OCI-LY7 (cell line): ENCODE measurements at places on chromosomes 2 and 18. TPM values are rescaled to one million over a fixed set of nuclear protein-coding genes. Genes with fewer than 3 reads are reported as not detected.

RBM45 gene
- total RNA-seq: 18.1 and 22.5 TPM in 2 replicates

ABHD3 gene
- total RNA-seq: 169 and 185 TPM in 2 replicates

CEP192 gene
- 55.5 and 68.3 TPM in 2 replicates for total RNA-seq

ARL4C gene
- total RNA-seq: 18.9 and 19.6 TPM in 2 replicates

FAM98A gene
- 53.7 and 55.6 TPM in 2 replicates for total RNA-seq

ARMC9 gene
- 11.0 and 12.2 TPM in 2 replicates for total RNA-seq

ARHGAP28 gene
- total RNA-seq: not detected in 2 replicates

DOK6 gene
- total RNA-seq: not detected in 2 replicates

IL1RL1 gene
- not detected in 2 replicates for total RNA-seq

ZNF804A gene
- 14.3 and 14.4 TPM in 2 replicates for total RNA-seq

SLC14A1 gene
- not detected in 2 replicates for total RNA-seq

REG1B gene
- total RNA-seq: not detected in 2 replicates
